ENCODE measurements at places on chromosomes 1 and 21.

- DNase-seq = no peak
Measured at GRCh38 chr1:63693944-63694571, 79.8 kb upstream of the ROR1 start.

DNA sequence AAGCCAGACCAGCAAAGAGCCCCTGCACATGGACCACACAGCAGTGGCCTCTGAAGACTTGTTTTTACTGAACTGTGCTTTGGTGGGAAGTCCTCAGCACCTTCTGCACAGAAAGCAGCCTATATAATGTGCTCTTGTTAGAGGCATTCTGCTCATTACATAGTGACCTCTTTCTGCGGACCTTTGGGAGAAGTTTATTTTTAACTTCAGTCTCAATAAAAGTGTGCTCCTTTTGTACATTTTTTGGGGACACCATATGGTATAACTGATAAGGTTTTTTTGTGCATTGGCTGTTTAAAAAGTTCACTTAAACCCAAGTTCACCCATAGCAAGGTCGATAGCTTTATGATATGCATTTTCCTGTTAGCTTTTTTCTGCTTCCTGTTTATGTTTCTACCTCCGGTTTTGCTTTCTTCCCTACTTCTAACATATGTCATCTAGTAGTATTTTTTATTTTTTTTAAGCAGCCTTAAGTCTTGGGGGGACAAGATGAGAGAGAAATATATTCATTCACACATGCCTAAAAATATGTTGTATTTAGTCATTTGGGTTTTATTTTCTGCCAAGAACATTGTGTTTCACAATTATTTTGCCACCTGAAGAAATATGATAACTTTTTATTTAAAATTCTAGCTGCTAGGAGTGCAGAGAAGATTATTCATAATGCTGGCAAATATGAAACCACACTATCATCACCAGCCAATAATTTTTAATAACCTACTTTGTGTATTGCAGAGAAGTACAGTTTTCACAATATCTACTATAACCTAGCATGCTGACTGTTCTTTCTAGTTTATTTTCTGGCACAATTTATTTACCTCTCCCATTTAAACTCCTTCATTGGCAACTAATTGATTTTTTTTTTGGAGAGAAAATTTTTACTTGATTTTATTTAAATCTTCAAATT is 22.9 kb upstream of the SLC19A2 start:
- no peak for DNase-seq

- peak; percentile 9 for DNase-seq
Measured at GRCh38 chr1:31216016-31216415, 23.7 kb downstream of the NKAIN1 start.

DNA sequence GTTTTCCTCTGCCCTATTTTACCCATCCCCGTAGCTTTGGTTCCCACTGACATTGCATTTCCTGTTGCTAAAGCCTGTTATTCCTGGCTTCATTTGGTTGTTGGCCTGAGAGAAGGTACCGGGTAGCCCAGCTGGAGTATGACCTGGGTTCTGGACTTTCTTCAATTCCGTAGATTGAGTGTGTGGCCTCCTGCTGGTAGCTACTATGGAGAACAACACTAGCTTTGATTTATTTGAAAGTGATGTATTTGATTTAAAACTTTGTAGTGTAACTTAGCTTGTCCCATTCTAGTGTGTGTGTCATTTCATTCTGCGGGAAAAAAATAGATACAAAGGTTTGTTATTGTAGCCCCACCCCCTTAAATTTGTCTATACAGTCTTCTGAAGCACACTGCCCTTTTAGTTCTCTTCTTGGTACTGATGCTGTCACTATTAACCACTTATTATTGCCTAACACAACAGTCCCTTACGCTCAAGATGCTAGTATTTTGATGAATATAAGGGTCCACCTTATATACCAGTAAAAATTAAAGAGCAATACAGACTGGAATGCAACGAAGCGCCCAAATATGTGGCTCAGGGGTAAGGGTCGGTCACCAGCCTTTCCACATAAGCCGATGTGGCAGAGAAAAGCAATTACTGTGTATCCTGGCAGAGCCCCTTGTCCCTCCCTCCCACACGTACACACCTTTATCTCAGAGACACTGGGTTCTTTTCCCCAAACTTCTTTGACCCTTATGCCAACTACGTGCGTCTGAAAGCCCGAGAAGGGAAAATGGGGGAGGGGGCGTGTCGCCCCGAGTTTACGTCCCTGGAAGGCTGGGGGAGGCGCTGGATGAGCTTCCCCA is 643 bp upstream of the MOV10 start:
- peak; percentile 57 for DNase-seq

- no peak for DNase-seq
Measured at GRCh38 chr1:179087665-179088064, 5.8 kb downstream of the TOR3A start.

DNA sequence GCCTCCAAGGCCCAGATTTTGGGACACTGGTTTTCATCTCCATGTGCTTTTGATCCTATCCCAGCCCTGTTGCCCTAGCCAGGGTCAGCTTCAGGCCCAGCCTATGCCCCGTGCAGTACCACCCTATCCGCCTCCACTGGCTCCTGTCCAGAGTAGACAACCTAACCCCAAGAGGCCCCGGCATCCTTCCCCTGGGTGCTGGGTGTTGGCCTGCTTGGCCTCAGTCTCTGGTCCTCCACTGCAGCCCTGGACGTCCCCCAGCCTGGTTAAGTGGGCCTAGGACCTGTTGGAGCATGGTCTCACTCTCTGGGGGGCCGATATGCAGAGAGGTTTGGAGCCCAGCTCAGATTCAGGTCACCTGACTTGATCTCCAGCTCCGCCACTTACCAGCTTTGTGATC is 1.6 kb downstream of the CSF3R start:
- DNase-seq = no peak

DNA sequence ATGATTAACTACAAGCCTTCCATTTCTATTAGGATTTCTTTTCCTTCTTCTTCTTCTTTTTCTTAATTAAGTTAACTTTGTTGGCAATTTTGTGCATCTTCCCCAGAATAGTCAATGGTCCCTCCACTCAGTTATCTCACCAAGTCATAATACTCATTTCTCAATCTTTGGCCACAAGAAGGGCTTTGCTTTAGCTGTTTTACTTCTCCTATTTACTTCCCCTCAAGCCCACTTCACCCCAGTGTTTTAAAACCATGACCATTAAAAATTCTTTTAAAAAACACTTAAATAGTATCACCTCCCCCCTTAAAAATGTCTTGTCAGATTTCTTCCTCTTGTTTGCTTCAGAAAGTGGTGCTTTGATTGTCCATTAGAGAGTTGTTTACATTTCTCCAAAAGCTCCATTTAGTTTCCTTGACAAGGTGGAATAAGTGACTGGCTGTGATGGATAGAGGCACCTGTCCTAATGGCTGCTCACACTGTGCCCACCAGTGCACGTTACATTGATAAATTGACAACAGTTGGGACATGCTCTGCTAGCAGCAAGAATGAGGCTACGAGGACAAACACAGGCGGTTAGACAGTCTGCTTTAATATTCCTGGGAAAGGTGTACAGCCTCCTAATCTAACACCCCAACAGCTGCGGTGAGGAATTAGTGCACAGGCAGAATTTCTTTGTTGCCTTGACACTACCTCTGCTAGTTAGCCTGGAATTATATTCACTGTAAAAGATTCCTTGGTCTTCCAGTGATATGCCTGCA is 354.7 kb downstream of the LMO4 start:
- DNase-seq = no peak

- DNase-seq = peak; percentile 37
Measured at GRCh38 chr1:235013512-235013911, 115.1 kb downstream of the TOMM20 start.

DNA sequence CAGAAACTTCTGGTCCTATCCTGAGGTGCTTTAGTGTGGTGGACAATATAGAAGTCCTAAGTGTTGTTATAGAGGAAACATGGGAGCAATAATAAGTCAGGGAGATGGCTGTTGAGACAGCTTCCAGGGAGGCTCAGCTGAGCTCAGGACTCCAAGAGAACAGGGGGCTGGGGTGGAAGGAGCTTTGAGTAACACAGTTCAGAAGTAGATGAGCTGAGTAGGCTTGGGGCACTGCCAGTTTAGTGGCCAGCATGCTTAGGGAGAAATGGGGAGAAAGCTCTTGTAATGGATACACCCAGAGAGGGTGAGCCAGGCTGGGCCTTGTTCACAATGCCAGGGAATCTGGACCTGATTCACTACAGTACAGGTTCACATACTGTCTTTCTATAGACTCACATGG is 201.6 kb downstream of the DAB1 start:
- no peak for DNase-seq

GRCh38 chr1:172581779-172582178 is 48.8 kb downstream of the SUCO start:
- DNase-seq = no peak

GRCh38 chr1:13512472-13512871 is 1.3 kb downstream of the LRRC38 start:
- no peak for DNase-seq

DNA sequence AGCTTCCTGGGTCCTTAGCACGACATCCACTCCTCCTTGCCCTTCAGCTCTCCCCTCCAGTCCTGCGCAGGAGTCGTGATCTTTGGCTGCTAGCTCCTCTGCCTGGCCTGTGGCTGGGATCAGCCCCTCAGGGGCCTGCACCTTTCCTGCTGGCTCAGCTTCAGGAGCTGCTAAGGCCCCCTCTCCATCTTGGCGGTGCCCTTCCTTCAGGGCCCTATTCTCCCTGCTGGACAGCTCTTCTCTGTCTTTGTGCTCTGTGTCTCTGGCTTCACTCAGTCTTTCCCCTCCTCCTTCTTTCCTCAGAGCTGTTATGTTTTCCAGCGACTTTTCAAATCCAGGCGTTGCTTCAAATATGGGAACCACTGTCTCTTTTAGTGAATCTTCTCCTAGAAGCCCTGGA is 59.5 kb upstream of the LRRC53 start:
- no peak for DNase-seq

- DNase-seq = peak; percentile 45
Measured at GRCh38 chr21:14215971-14216641, at the start of gene RBM11. Gene RBM11 (plus strand): TSS chr21:14216157. CDS start chr21:14216187, 30 bp downstream.

- no peak for DNase-seq
Measured at GRCh38 chr1:19764848-19765247, 34.9 kb downstream of the TMCO4 start.

DNA sequence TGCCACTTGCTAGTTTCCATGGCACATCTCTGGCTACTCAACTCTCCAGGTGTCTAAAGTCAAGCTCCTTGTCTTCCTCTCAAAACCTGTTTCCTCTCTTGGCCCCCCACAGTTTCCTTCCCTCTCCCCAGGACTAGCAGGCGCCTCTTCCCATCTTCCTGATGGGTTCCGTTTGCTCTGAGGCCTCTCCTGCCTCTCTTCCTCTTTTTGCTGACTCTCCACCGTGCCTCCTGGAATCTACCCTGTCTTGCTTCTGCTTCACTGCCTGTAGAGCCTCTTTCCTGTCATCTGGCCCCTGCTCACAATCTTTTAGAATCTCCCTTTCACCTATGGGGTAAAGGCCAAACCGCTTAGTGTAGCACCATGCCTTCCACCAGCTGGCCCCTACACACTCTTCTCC is 21.8 kb upstream of the LHX4 start:
- no peak for DNase-seq

GRCh38 chr1:228487336-228488124 is at the start of gene RNF187:
Gene RNF187 (plus strand): TSS chr1:228487382.
- DNase-seq = peak; percentile 82

GRCh38 chr1:203581841-203582240 is 44.8 kb upstream of the ATP2B4 start:
- no peak for DNase-seq

- DNase-seq = no peak
Measured at GRCh38 chr1:153991151-153991630, 629 bp downstream of the RPS27 start.
